Stimulated activated CD4-positive, alpha-beta T cell treated with anti-CD3 and anti-CD28 coated beads, Interleukin-12 subunit alpha, Interleukin-12 subunit beta, amount 100 ng/mL, for 4 hours (primary cell): ENCODE measurements at places on chromosomes 2 and 18.

DNA sequence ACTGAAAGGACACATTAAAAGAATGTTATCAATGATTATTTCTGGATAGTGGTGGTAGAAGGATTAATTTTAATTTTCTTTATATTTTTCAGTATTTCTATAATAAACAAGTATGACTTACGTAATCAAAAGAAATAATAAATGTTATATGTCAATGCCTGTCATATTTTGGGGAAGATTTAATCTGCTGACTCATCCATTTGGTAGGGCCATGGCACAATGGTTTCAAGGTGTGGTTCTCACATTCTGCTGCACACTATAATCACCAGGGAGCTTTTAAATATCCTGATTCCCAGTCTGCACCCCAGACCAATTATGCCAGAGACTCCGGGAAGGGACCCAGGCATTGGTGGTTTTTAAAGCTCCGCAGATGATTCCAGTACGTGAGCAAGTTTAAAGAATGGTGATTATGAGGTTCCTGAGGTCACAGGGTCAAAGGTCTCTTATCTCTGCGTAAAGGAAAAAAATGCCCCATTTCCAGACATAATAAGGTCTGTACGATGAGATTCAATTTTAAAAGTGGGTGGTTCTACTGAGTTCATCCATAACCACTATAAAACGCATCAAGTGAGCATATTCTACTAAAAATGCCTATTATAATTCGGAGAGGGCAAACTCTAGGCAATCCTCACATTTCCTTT lies 27.2 kb downstream of the WIPF1 start:
- DNase-seq, result no peak

- DNase-seq, result no peak
These were observed at the start of gene RTKN for GRCh38 chr2:74441690-74442482. Gene RTKN, minus strand, starts transcription at chr2:74441937. Its CDS starts 121 bp downstream, at chr2:74441816.

GRCh38 chr18:54942144-54942543 lies 17.1 kb downstream of the CCDC68 start:
- DNase-seq, result no peak

GRCh38 chr2:20937353-20937752 lies 106.5 kb downstream of the APOB start:
- no peak for DNase-seq

DNA sequence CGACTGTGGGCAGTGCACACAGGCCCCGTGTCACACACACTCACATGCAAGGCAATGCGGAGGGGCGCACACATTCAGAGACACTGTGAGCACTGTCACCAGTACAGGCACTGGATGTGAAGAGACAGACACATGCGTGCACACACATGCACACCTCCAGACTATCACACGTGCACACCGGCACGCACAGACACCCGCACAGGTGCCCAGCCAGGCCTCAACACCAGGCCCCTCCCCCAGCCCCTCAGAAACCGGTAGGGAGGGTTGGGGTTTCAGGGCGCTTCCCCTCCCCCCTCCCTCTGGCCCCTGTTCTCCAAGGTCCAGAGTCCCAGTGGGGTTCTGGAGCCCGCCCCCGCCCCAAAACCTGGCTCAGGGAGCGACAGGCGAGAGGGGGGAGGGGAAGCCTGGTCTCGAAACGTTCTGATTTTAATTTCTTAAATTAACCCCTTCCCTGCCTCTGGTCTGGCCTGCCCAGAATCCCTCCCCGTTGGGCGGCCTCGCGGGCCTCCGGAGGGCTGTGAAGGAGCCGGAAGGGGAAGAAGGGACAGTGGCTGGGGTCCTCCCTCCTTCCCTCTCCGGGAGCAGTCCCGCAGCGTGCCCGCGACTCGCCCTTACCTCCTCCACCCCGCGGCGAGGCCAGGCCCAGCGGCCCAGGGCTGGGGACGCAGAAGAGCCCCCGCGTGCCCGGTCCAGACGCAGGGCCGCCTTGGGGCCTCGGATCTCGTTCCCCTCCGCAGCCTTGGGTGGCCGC lies 558 bp downstream of the FBXO41 start:
- peak; percentile 18 for DNase-seq

DNA sequence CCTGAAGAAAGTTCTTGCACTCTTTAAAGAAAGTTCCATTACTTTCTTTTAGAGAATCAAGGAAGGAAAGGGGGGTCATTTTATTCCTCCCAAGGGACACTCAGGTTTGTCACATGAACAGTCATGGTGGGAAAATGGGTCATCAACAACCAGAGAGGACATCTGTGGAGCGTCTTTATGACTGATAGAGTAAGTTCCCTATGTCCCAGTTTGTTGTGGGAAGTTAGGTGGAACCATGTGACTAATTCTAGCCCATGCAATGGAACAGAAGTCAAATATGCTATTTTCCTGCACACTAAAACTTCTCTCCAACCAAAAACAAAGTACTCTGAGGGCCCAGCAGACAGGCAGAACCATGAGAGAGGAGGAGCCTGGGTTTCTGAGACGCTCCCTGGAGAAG lies 165.6 kb upstream of the SERTAD2 start:
- DNase-seq, result no peak

DNA sequence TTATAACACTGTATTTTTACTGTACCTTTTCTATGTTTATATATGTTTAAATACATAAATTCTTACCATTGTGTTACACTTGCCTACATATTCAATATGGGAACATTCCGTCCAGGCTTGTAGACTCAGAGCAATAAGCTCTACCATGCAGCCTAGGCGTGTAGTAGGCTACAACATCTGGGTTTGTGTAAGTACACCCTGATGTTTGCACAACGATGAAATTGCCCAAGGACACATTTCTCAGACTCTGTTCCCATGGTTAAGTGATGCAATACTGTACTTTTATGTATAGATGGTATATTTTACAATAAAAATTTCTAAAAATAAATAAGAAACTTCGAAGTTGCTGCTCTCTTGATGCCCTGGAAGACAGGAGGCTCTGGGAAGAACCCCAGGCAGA lies 38.4 kb downstream of the YPEL5 start:
- no peak for DNase-seq
